Left cardiac atrium (tissue), 4 donors: ENCODE measurements at places on chromosomes 6 and 20. TPM values are rescaled to one million over a fixed set of nuclear protein-coding genes. Genes with fewer than 3 reads are reported as not detected.
A peak's percentile ranks its signal among the peaks of the same experiment; 100 is the strongest.

GRCh38 chr20:61765871-61766654 is 299.6 kb downstream of the TAF4 start:
- DNase-seq, result no peak

DNA sequence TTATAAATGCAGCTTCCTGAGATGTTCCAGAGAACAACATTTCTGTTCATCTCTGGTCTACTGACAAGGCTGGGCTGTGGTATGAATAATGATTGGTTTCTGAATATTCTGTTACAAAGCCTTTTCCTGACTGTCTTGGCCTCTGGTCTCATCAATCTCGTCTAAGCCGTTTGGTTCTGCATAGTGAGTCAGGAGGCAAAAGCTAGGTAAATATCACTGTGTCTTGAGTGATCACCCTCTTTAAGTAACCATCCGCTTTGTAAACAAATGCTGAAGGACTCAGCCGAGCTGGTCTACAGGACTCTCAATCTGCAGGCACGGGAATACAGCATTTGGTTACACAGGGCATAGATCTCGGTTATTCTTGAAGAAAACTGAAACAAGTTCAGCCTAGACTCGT is 511.9 kb downstream of the KIF16B start:
- DNase-seq, result no peak

- DNase-seq, result no peak
Measured at GRCh38 chr20:45552456-45552855, 5.3 kb upstream of the EPPIN start.

DNA sequence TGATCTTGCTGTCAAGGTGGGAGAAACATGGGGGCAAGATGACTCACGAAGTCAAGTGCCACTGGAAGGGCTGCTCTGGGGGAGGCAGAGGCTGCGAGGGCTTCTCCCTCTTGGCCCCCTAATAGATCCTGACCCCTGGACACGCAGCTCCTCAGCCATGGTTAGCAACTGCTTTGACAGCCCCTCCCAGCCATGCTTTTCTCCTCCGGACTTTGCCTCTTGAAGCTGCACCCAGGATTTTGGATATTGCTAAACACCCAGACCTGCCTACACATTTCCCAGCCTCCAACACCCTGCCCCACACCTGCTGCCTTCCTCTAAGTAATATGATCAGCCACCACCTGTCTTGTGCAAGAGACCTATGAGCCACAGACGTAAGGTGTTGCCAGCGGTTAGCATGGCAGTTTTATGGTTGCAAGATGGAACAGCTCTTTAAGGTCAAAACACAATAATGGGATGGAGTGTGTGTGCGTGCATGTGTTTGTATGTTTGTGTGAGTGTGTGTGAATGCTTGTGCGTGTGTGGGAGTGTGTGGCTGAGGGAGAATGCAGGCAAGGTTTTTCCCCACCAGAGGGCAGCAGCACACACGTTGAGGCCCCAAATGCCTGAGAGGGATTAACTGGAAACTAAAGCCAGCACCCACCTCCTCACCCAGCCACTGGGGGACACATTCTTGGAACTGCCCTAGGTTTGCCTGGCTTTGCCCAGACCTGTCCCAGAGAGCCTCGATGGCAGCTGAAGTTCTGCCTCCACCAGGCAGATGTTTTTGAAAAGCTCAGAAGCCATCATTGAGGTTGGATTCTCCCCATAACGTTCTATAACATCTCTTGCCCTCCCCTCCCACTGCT is 2.5 kb downstream of the IP6K3 start:
- peak; percentile 76 for DNase-seq

- DNase-seq, result no peak
Measured at GRCh38 chr6:7391151-7391550, 1.5 kb downstream of the RIOK1 start.

Gene BPIFB4
- not detected for total RNA-seq
